ENCODE measurements at places on chromosomes 4 and X.

GRCh38 chrX:41084044-41084892 lies 977 bp upstream of the USP9X start:
- DNase-seq, result peak; percentile 88

DNA sequence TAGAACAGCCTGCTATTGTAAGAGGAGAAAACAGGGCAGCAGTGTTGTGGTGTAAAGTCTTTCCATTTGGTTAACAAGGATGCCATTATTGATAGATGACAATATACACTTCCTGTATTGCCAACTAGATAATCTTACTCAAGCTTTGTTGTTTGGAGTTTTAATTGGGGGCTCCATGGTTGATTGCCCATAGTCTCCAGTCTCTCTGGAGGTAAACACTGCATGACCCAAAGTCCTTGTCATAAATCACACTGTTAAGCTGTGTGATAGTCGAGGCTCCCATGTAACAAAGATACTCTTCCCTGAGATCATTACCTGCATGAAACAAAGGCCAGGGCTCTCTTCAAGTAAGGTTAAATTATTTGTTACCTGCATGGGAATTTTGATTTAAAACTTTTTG lies 394.6 kb downstream of the C4orf33 start:
- no peak for DNase-seq

- no peak for DNase-seq
Measured at GRCh38 chr4:112377171-112377570, 80.0 kb downstream of the ALPK1 start.

DNA sequence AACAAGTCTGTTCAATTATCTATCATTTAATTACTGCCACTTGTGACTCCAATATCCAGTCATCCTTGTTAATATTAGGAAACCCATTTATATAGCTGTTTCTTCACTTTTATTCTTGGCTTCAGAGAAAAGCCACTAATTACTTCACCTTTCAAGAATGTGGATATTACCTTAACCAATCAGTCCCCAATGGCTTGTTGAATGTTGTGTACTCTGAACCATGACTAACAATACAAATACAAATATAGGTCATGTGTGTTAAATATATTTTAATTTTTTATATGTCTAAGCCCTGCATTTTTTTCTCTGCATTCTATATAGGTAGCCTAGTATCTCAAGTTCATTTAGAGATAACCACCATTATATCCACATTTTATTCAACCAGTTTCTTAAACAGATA lies 1513.4 kb upstream of the AGA start:
- no peak for DNase-seq

GRCh38 chr4:150949943-150950342 lies 65.1 kb downstream of the LRBA start:
- no peak for DNase-seq

DNA sequence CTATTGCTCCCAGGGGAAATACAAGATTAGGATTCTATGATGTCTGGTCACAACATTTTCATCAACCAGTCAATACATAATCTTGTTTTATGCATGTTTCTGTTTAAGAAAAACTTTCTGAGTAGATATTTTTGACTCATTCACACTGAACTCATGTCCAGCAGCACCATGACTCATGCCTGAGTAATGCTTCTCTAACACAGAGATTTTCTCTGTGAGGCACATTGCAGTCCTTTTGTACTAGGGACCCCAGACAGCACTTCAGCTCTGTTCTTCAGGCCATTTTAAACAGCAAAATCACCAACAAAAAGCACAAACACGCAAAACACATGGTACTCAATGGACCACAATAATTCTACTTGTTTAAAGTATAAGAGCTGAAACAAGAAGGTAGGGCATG lies 83.6 kb downstream of the MXRA5 start:
- DNase-seq, result peak; percentile 36

DNA sequence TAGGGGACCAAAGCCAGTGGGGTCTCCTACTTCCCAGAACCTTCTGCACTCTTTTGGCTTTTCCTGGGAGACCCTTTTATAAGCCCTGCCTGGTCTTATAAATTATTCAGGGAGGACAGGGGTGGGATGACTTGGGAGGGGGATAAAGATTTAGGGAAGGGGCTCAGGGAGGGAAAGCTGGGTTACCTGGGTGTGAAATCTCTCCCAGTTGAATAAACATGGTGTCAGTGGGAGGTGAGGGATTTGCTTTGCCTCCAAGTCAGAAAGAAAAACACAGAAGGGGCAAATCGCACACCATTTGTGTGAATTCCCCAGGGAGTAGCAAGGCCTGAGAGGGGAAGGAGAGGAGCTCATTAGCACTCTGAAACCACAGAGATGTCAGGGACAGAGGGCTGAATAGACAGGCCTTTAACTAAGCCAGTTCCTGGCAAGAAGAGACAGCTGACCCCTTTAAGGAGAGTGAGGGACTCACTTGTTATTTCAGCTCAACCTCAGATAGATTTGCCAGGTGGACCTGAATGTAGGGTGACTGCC lies at the start of gene RIPPLY1:
TSS of gene RIPPLY1 (minus strand) at position 51 of the 534 bp plus-strand sequence. CDS start 54 bp downstream, outside the sequence.
- DNase-seq, result no peak

GRCh38 chr4:111274486-111274885 lies 651.6 kb upstream of the PITX2 start:
- no peak for DNase-seq

DNA sequence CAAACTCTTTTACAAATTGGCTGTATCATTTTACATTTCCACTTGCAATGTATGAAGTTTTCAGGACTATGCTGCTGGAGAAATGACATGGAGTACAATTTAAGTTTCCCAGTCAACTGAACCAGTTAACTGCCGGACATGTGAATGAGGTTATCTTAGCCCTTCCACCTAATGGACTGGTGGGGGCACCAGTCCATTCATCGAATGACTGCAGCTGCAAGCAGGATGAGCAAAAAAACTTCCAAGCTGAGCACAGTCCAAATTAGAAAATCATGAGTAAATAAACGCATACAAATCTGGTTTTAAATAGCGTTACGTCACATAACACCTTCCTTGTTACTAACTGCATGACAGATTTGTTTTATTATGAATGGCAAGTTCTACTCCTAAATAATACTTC lies 1131.5 kb downstream of the PCDH18 start:
- DNase-seq, result peak; percentile 1

DNA sequence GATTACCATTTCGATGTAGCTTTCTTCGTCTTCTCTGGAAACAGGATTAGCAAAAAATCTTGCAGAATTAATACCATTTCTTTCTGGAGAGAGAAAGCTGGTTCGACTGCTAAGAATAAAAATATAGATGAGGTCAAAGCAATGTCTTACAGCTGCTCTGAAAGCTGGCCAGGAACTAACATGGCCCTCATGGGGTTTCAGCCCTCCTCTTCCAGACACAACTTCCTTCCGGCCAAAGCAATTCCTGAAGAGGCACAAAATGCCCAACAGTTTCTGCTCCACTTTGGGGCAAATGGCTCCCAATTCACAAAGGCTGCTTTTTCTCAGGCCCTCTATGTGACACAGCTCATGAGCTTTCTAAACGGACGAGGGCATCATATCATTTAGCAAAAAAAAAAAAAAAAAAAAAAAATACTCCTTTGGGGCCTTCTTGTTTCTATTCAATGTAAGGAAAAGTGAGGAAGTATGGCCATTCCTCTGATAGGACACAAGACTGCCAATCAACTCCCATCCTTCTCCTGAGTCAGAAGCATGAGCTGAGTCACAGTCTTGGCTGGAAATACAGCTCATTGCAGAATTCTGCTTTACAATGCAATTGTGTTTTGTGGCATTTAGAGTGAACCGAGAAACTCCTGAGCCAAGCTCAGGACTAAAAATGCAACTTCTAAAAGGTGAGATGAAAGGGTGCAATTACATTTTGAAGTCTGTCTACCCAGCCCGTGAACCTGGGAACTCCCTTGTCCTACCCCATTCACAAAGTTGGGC lies 42.7 kb upstream of the CTAG2 start:
- DNase-seq, result peak; percentile 24

DNA sequence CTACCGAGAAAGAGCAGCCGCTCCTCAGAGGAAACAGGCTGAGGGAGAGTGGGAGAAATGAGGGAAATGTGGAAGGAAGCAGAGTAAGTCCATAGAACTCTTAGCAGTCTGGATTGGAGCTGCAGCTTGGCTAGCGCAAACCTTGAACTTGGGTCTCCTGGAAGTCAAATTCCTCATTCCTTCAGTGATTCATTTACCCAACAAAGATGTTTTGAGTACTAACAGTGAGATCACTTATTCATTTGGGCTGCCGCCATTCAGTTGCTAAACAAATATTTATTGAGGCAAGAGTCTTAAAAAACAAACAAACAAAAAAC lies 51.5 kb downstream of the SEL1L3 start:
- no peak for DNase-seq

GRCh38 chr4:111959222-111959621 lies 186.0 kb upstream of the FAM241A start:
- peak; percentile 64 for DNase-seq
